ENCODE measurements at places on chromosomes 2 and 18.
A peak's percentile ranks its signal among the peaks of the same experiment; 100 is the strongest.

DNA sequence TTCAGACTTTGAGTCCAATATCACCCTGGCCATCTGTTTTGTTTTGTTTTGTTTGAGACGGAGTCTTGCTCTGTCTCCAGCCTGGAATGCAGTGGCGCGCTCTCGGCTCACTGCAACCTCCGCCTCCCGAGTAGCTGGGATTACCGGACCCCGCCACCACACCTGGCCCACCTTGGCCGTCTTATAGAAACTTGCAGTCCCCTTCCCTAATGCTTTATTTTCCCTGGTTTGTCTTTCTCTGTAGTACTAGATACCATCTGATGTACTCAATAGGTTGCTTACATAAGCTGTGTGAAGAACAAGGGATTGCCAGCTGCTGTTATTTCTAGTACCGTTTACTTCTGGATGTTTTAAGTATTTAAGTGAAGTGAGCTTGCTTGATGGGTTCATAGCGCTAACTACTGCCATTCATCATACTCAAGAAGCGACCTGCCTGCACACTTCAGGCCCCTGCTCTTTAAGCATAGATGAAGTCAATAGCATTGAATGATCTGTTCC lies 1.2 kb downstream of the RPL31 start:
- no peak for DNase-seq

GRCh38 chr18:63257453-63257852 lies 62.1 kb downstream of the BCL2 start:
- no peak for DNase-seq

- no peak for DNase-seq
These were observed 654.2 kb upstream of the PKDCC start for GRCh38 chr2:41393621-41394020.

GRCh38 chr2:162297925-162298552 lies 20.4 kb downstream of the IFIH1 start:
- peak; percentile 44 for DNase-seq

- no peak for DNase-seq
These were observed 101.4 kb downstream of the CAMKMT start for GRCh38 chr2:44462934-44463849.

- peak; percentile 85 for DNase-seq
These were observed 74.2 kb downstream of the RAB31 start for GRCh38 chr18:9782073-9782857.

All from AG04450 (cell line).